NB4 (cell line): ENCODE measurements at places on chromosomes 16 and 17.

GRCh38 chr16:69329369-69330285 is 761 bp downstream of the PDF start:
- DNase-seq: no peak

DNA sequence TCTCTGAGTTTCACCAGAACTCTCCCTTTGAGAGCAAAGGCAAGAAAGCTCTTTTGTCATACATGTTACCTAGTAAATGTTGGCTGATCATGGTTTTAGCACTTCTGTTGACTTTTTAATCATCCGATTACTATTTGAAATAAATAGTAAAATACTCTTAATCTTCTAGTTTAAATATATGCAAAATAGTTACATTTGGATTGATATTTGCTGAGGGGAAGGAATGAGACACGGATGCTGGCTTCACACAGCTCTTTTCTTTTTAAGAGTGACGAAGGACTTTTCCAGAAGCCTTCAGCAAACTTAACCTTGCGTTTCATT is 9.4 kb downstream of the NFATC3 start:
- no peak for DNase-seq

DNA sequence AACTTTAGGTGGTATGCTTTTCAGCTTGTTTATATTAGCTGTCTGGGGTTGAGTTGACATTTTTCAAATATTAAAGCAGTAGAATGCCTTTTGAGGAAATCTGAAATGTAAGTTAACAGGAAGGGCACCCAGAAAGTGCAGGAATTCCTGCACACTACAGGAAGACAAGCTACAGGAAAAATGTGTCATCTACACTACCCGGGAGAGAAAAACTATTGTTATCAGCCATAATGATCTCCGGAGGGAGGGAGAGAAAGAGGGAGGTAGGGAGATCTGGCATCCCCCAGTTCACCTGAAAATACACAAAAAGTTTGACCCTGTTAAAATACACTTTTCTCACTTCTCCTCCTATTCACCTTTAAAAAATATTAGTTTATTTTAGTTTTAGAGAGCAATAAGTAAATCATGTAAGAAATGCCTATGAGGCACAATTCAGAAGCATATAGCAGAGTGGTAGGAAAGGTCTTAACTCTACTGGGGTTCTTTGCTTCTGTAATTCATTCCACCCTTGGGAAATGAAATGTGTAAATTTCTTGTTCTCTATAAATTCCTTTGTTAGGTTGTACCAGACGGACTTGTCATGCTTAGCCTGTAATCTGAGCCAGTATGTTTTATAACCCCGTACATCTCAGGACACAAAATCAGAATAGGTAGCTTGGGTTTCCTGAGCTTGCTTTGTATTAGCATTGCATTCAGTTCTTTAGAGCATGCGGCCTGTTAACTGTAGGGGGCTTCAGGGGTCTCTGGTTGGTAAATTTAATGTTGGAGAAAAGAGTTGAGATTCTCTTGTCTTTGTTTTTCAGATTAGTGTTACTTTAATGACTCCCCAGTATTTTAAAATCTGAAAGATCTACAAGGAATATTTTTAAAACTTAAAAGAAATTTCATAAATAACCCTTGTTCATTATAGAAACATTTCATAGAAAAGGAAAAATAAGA is 3.3 kb downstream of the MAP2K6 start:
- DNase-seq: no peak

GRCh38 chr16:54952195-54952594 is 21.5 kb downstream of the IRX5 start:
- DNase-seq: no peak

- DNase-seq: no peak
These were observed 6.8 kb downstream of the TELO2 start for GRCh38 chr16:1499756-1500464.

DNA sequence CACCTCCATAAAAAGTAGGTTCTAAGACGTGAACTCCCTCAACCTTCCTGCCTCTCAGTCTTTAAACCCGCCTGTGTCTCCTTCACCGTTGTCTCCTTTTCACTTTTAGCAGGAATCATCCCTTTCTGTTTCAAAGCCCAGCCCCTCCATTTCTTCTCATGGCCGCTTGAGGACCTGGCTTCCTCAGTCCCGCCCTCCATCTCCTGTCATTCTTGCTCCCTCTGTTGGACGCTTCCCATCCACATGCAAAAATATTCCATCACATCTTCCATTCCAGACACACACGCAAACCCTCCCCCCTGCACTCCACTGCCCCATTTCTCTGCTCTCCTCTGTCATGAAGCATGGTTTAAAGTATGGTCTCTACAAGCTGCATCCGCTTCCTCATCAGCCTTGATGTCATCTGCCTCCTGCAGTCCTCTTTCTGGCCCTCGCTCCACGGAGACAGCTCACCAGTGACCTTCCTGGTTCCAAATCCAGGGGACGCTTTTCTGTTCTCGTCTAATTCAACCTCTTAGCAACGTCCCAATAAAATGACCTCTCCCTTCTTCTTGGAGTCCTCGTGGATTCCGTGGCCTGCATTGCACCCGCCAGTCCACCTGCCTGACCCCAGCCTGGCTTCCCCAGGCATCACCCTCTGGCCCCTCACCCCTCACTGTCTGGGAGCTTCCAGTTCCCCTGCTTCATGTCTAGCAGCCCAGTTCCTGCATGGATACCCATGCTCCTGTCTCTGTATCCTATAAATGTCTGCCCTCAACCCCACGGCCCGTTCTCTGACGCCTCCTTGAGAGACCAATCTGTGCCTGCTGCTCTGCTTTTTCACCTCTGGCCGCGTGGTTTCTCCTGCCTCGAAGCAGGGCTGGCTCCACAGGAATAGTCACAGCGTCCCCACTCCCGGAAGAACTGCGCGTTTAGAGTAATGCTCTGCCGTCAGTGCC is 26.2 kb downstream of the ANKRD40 start:
- peak; percentile 36 for DNase-seq

GRCh38 chr17:63481488-63481870 is 4.6 kb downstream of the ACE start:
- no peak for DNase-seq

DNA sequence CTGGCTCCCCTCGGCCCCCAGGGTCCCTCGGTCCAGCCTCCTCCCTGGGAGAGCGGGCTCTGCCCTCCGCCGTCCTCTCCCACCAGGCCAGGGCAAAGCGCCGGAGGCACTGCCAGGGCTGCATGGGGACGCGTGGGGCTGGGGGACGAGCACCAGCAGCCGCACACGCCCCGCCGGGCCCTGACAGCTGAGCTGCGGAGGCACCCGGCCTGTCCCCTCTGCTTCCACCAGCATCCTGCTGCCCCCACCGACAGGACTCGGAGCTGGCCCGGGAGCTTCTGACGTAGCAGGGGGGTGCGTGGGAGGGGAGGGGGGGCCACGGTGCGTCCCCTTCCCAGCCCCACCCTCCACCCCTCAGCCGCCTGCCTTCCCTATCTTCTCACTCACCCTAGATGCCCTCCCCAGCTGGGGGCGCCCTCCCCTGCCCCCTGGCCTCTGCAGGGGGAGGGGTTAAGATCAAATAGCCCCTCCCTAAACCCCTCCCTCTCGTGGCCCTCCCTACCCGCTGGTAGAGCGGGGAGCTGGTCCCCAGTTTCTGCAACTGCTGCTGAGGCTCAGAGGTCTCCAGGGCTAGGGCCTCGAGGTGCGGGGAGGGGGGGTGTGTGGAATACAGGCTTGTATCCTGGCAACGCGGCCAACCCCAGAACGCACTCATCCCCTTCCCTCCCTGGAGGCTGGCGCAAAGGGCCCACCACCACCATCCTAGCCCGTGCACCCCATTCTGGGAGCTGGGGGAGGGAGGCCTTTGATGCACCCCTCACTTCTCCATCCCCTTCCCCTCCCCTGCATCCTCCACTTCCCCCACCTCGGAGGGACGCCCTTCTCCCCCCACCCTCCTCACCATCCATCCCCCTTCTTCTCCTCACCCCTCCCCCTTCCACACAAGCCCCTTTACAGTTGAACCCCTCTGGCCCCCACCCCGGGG is 1.0 kb downstream of the SRCIN1 start:
- peak; percentile 62 for DNase-seq

DNA sequence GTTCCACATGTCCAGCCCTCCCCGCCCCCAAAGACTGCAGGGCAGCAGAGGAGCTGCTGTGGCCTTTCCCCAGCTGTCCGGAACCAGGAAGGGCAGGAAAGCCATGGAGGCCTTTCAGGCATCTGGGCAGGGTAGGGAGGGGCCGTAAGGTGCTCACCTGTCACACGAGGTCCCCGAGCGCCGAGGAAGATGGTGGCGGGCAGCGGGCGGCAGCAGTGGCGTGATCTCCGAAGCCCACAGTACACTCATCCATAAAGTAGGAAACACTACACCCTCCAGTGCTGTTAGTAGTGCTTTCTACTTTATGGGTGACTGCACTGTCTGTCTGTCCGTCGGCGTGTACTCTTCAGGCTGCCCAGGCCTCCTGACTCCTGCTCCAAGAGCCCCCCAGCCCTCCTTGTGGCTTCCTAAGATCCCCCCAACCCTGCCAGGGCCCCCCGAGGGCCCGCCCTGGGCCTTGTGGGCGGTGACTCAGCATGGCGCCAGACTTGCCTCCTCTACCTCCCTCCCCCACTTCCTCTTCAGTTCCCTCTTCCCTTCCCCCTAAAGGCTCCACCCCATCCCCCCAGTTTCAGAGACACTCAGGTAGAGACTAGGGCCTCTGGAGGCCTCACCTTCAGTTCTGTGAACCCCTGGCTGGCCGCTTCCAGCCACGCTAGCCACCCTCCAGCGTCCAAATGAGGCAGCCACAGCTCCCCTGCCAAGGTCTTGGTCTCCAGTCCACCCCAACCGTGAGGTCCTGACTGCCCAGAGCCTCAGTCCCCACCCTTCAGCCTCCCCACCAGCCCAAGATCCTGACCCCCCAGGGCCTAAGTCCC is 2.6 kb upstream of the TSPOAP1 start:
- DNase-seq: peak; percentile 88

DNA sequence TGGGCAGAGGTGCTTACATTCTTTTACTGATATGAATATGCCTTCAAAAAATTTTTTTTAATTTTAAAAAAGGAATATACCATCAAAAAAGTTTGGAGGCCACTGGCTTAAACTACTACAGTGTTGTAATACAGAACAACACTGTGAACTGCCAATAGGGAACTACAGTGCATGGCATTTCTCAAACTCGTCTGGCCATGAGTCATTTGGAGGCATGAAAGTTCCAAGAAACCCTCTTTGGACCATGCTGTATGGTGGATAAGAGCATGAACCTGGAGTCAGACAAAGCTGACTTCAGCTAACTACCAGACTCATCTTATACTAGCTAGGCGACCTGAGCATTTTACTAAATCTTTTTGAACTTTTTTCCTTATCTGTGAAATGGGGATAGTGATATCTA is 9.2 kb upstream of the NF1 start:
- peak; percentile 61 for DNase-seq

GRCh38 chr17:28344435-28344901 is 8.9 kb downstream of the TNFAIP1 start:
- DNase-seq: no peak

DNA sequence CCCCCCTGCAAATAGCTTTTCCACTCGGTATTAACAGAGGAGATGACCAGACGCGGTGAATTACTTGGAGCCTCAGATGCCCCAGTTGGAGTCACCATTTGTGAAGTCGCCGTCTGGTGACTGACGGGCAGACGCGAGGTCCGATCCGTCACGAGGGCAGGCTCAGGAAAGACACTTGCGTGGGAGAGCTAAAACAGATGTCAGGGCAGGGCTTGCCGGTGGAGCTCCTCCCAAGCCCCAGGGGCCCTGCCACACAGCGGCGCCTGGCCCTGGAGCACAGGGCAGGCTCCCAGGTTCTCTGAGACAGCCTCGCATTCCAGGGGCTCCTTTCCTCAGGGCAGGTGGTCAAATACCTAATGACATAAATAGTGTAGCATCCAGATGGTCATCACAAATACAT is 348.3 kb downstream of the C16orf95 start:
- no peak for DNase-seq

GRCh38 chr17:13162361-13162760 is 144.5 kb upstream of the ELAC2 start:
- DNase-seq: no peak

DNA sequence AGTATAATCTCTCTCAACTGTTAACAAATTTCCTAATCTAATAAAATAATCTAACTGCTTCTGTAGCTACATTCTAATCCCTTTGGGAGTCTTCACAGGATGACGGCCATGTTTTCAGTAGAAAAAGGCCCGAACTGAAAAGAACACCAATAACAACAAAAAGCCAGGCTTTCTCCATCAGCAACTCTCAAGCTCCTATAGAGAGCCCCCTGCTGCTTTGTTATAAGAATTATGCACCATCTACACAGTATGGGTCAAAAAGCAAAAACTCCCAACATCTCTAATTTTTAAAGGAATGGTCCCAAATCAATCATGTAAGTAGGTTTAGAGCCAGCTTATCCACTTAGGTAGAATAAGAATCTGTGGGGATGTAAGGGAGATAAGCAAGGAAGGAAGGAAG is 163.6 kb upstream of the C17orf78 start:
- DNase-seq: peak; percentile 6

DNA sequence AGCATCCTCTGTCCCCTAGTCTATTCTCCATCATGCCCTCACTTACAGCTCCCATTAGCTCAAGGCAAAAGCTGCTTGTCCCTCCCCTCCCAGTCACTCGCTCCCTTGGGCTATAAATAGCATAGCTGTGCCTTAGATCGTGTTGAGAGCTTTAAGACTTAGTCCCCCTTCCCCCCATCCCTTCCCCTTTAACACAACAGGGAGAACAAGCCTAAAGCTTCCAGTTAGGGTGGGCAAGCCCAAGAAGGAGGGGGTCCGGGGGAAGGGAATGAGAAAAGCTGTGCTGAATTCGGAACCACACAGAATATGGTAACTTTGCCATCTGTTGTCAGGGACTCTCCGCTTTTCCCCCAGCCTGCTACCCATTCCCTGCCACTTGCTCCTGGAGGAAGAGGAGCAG is 4.9 kb upstream of the HIGD1B start:
- DNase-seq: no peak

DNA sequence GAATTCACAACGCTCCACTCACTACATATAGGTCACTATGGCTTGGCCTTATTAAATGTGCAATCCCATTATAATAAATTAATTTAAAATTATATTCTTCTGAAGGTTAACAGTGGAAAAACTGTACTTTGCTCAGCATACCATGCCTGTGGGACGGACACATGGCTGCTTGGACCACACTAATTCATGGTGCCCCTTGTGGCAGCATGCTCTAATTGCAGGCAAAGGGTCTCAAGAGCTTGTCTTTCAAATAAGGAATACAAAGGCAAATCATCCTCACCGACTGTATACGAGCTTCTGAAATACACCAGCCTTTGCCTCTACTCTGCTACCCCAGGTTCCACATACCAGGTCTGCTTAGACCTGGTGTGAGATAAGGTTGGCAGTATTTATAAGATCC is 11.7 kb downstream of the SMPD3 start:
- peak; percentile 58 for DNase-seq

GRCh38 chr16:46996952-46997458 is 23.5 kb upstream of the DNAJA2 start:
- peak; percentile 48 for DNase-seq
